ENCODE measurements at places on chromosomes 16 and 17.

DNA sequence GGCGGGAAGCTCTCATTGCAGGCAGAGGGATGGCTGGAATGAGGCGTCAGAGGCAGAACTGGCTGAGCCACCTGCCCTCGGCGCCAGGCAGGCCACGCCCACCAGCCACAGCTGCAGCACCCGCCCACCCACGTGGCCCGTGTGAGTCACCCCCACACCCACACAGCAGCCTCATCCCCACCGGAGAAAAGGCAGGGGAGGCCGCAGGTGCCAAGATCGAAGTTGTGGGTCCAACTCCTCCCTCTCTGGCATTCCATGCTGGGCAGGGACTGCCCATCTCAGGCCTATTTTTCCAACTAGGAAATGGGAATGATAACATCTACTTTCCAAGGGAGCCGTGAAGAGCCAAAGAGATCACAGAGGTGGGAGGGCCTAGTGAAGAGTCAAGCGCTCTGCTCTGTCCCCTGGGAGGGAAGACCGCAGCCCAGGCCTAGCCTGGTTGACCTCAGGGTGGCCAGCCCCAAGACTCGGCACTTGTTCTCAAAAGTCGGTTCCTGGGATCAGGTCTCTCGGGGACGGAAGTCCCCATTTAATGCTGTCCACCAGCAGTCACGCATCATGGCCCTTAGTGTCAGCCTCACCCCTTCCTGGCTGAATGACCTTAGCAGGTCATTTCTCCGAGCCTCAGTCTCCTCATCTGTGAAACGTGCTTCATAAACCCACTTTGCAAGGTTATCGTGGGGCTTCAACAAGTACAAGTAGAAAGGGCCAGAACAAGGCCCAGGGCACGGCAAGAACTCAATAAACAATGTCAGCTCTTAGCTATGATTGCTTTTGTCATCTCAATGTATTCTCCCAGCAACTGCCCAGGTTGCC lies at the start of gene TRPV3:
TSS of gene TRPV3 (minus strand) at position 45 of the 816 bp plus-strand sequence. CDS start 2,962 bp downstream, outside the sequence.
- no peak for DNase-seq

- no peak for DNase-seq
Measured at GRCh38 chr17:68457168-68457538, at the start of gene WIPI1. WIPI1 (minus strand) TSS chr17:68457496; CDS start chr17:68457421, 75 bp downstream.

DNA sequence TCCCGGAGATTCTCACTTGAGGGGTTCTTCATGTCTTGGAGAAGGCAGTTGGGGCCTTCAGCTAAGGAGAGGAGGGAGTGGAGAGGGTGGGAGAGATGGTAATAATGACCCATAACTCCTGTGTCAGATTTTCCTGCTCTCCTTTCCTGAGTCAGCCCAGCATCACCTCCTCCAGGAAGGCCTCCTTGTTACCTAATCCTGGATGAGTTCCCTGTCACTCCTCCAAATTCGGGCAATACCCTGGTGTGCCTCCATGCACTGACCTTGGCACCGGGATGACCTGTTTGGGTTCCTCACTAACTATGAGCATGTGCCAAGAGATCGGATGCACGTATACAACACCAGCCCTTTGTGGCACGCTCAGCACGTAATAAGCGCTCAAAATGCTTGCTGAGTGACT lies 38.8 kb downstream of the SDK2 start:
- no peak for DNase-seq

- no peak for DNase-seq
Measured at GRCh38 chr16:5446623-5447240, 349.1 kb upstream of the EEF2KMT start.

GRCh38 chr16:2779151-2779920 lies 2.3 kb upstream of the ELOB start:
- DNase-seq, result no peak

GRCh38 chr16:49652456-49653172 lies 203.3 kb downstream of the ZNF423 start:
- peak; percentile 44 for DNase-seq

GRCh38 chr16:50395763-50396710 lies 27.2 kb upstream of the BRD7 start:
- no peak for DNase-seq

DNA sequence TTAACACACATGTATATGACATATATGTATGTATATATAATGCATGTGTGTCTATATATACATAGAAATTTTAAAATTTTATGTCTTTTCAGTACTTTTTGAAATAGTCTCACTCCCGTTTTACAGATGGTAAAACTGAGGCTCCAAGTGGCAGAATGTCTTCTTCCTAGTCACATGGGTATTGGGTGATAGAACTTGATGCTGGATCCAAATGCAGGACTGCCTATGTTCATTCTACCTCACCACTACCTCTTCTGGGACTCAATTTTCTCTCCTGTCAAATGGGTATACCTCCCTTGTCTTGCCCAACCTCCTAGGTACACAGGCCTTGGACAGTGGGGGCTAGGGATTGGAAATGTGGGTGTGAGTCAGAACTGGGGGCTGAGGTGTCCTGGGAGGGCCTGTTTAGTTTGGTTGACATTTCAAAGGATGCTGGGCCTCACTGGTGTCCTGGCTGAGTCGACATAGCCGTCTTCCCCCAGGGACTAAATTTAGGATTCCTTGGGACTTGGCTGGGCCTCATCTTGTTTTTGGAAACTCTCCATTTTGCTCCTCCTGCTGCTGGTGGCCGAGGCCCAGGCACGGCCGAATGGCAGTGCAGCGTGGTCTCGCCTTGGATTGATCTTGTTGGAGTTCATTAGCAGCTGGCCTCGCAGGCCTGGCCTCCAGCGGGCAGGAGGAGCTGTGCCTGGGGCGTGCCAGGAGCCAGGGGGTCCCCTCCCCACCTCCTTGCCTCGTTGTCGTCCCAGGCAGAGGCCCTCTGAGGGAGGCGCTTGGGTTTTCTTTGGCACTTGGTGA lies 25.9 kb downstream of the NKD1 start:
- DNase-seq, result no peak

DNA sequence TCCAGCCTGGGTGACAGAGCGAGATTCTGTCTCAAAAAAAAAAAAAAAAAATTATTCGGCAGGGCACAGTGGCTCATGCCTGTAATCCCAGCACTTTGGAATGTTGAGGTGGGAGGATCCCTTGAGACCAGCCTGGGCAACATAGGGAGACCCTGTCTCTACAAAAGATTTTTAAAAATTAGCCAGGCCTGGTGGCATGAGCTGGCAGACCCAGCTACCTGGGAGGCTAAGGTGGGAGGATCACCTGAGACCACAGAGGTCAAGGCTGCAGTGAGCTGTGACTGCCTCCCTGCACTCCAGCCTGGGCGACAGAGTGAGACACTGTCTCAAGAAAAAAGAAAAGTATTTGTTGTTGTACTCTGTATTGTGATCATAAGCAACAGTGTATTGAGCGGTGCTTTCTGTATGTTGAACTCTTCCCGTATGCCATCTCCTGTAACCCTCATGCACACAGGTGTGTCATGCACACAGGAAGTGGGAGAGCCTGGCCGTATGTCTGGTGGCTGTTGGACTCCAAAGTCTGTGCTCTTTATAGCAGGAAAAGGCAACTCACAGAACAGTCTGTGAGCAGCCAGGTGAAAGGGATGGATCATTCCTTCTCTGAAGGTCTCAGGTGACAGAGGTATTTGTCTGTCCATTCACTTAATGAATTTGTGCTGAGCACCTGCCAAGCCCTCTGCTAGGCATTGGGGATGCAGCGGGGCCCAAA lies 17.1 kb downstream of the CDH1 start:
- DNase-seq, result no peak

DNA sequence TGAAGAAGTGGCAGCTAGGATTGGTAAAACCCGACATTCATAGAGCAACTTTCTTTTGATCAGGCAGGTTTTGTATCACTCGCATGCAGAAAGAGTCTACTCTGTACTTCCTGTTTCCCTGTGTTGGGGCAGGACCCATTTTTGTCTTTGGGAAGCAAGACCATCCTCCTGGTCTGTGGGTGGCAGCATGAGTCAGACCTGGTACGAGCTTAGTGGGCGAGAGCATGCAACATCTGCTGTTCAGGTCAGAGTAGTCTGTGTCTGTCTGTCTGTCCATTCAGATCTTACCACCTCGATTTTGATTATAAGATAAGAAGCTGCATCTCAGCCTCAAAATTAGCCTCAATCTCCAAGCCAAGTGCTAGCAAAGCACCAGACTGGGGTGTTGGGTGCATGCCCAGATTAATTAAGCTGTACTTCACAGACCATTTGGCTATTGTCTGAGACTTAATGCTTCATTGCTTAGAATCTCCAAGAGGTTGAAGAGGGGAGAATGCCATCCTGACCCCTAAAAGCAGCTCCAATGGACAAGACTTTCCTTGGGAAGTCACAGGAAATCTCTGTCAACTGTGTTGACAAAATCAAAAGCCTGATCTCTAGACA lies 110.9 kb downstream of the XYLT1 start:
- no peak for DNase-seq

DNA sequence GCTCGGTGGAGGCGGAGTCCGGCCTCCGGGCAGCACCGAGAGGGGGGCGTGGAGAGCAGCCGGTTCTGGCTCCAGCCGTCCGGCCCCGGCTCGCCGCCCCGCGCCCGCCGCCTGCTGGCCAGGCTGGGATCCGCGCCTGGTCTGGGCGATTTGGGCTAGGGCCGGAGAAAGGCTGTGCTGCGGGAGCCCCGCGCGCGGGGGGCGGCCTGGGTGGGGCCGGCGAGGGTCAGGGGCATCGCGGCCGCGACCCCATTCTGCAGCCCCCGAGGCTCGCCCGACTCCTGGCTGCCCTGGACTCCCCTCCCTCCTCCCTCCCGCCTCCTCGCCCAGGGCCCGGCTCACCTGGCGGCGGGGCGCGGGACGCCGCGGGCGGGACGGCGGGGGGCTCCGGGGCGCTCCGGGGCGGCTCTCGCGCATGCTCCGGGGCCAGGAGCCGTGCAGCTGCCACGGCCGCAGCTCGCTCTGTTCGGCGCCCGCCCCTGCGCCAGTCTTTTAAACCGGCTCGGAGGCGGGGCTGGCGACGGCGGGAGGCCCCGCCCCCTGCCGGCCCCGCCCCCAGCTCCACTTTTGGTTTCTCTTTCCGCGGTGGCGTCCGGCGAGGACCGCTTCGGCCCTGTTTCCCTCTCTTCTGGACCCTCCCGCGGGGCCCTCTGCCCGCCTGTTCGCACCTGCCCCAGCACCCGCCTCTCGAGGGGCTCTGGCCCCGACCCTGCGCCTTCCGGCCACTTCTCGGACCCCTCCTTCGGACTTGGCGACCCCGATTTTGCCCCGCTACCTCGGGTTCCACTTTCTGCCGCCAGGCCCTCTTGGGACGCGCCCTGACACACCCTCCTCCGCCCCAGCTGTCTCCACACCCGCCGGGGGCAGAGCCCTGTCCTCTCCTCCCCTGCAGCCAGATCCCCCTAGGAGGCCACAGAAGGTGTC lies at the start of gene SOCS1:
TSS of gene SOCS1 (minus strand) at position 468 of the 924 bp plus-strand sequence. CDS start 726 bp downstream, outside the sequence.
- no peak for DNase-seq

DNA sequence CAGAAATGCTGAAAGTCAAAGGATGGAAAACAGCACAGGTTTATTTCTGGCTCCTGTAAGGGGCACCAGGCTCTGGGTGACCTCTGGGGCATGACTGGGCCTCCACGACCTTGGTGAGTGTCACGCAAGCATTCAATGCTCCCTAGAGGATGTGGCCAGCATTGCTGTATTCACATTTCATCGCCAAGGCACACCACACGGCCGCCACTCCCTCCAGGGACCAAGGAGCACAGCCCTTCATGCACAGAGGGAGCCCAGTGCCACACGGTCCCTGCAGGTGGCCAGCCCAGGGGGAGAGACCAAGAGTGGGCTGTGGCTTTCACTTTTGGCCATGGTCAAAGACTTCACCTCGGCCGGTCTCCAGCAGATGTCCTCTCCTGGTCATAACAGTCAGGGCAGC lies 137.4 kb upstream of the TNRC6C start:
- no peak for DNase-seq

DNA sequence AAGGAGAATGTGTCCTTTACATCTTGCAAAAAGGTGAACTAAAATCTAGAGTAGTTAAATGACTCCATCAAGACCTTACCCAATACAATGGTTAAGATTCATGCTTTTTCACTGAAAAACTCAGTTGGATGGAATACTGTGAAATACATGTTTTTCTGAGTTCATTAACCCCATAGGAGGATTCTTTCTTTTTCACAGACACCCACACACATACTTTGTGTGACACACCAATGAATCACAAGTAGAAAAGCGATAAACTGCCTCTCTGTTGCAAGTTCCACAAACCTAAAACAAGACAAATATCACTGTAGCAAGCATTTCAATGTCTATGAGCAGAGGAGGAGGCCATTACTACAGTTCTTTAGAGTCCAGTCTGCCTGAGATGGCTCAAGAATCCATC lies 258.8 kb upstream of the CDH5 start:
- peak; percentile 66 for DNase-seq

DNA sequence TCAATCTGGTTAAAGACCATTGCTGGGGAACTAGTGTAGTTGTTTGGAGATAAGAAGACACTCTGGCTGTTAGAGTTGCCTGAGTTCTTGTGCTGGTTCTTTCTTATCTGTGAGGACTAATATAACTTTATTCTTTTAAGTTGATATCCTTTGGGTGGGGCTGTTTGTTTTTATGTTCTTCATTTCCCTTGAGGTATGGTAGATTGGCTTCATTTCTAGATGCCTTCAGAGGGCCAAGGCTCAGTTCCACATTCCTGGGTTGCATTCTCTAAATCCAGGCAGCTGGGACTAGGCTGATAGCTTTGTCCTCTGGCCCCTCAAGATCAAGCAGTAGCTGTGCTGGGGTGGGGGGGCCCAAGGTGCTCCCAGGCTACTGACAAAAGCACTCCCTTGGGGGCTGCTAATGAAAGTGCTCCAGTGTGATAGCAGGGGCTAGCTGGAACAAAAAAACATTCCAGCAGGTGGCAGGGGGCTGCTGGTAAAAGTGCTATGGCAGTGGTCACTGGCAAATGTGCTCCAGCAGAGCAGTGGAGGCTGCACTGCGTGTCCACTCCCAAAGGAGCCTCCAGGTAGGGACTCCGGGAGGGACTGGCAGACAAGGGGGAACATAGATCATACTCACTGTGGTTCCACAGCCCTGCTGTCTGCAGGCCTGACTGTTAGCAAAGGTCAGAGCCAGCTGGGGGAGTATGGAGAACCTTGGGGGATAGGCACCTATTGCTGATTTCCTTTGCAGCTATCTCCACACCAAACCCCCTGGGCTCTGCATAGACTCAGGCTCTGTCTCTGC lies 45.9 kb upstream of the KCNJ16 start:
- DNase-seq, result no peak

- no peak for DNase-seq
Measured at GRCh38 chr17:41754066-41754465, 19.6 kb upstream of the HAP1 start.

GRCh38 chr17:45719335-45720071 lies 64.6 kb upstream of the CRHR1 start:
- DNase-seq, result peak; percentile 50

DNA sequence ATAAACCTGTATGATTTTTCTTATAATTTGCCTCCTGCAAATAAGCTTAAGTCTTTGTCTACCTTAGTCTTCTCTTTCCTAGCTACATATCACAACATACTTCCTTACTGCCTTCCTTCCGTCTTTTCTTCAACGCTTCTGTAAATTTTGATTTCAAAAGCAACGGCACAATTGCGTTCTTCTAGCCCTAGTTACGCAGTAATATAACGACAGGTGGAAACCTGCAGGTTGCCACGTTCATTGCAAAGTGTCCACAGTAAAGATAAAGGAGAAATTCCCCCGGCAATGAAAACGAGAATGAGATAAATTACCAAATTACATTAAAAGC lies 546 bp upstream of the PSMD7 start:
- no peak for DNase-seq
